ENCODE measurements at places on chromosomes 11 and 22.

DNA sequence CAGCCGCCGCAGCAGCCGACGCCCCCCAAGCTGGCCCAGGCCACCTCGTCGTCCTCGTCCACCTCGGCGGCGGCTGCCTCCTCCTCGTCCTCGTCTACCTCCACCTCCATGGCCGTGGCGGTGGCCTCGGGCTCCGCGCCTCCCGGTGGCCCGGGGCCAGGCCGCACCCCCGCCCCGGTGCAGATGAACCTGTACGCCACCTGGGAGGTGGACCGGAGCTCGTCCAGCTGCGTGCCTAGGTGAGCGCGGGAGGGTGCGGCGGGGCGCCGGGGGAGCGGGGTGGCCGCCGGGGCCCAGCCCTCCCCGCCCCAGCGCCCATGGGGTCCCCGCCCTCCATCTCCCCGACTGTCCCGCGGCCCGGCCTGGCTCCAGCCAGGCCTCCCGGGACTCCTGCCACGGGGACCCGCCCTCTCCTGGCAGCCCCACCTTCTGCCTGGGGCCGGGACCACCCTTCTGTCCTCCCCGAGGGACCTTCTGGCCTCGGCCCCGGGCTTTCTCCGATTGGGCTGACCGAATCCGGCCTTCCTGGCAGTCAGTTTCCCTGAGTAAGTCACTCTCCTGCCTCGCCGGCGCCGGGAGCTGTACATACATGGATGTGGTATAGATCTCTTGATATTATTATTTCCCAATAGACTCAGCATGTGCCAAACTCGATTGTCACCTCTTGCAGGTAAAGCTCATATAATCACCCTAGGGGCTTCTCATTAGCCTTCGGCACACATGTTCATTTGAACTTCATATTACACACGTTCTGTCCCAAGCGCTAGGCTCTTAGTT lies 720 bp downstream of the PACS1 start:
- DNase-seq = no peak

GRCh38 chr11:8230178-8230859 lies 33.4 kb downstream of the LMO1 start:
- no peak for DNase-seq

- no peak for DNase-seq
Observed at GRCh38 chr11:66345316-66345649, 379 bp upstream of the BRMS1 start.

GRCh38 chr11:121563003-121563402 lies 110.2 kb upstream of the SORL1-AS1 start:
- no peak for DNase-seq

- DNase-seq = no peak
Observed at GRCh38 chr22:20130319-20130718, 1.3 kb upstream of the ZDHHC8 start.

- no peak for DNase-seq
Observed at GRCh38 chr11:72326151-72326848, 82.3 kb upstream of the PHOX2A start.

DNA sequence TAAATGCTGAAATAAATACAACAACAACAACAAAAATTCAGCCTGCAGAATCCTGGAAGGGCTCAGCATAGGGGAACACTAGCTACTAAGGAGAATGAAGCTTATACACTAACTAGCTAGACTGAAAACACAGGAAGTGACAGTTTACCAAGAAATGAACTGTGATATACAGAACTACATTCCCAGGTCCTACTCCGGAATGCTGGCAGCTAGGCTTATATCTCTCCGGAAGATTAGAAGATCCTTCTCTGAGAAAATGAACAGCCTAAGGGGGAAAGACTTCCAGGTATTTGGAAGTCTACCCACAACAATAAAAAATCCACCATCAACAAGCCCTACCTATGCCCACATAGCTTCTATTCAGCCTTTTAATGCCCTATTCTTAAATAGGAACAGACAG lies 31.0 kb downstream of the CCDC34 start:
- no peak for DNase-seq

- DNase-seq = no peak
Observed at GRCh38 chr22:32882360-32882755, 80.9 kb downstream of the TIMP3 start.

- DNase-seq = no peak
Observed at GRCh38 chr22:34784056-34784455, 281.9 kb upstream of the ISX start.

DNA sequence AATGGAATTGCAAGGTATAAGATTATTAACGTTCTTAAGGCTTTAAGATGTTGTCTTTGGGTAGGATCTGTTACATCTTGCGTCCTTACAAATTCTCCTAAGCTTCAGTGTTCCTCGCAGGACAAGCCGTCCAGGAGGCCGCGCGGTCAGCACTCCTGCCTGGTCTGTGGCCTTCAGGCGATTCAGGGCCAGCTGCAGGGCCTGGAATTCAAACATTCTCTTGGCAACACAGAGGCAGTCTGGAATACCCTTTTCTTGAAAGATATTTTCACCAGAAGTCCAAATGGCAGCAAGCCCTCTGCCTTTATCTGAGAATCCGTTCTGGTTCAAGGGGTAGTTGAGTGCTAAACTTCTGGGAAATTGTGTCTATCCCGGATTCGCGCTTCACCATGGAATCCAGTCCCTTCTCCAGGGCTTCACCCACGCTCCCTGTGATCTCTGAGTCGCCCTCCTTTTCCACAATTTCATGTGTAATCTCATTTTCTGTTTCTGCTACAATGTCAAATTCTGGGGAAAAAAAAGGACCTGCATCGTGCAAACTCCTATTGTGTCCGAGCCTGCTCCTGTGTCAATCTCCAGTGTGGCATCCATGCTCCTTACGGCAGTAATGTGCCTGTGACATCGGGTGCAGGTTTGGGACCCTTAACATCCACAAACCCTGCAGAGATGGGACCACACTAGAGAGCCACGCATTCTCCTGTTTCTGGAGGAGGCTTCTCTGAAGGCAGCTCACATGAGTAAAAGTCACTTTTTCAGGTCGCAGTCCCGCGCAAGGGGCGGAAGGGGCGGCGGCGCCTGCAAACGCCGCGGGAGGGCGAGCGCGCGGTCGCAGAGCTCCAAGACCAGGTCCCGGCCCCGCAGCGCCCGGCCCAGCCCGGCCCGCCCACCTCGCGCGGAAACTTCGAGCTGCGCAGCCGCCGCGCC lies 25.4 kb upstream of the SORL1 start:
- peak; percentile 57 for DNase-seq

GRCh38 chr11:67369801-67370284 lies 3.6 kb downstream of the CLCF1 start:
- no peak for DNase-seq

DNA sequence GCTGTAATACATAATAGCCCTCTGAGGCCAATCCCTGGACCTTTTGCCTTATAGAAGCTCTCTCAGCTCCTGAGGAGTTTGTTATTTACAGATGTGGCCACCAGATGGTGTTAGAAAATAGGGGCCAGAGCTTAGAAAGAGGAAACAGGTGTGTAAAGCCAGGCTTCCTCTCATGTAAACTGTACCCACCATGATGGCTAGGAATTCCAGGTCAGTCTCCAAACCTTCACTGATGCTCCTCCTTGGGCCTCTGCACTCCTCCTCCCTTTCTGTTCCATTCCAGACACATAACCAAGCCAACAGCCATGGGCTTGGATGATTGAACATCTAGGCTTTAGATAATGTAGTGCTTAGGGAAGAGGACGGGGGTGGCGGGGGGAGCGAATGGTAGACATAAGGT lies 39.7 kb downstream of the USP35 start:
- peak; percentile 74 for DNase-seq

- no peak for DNase-seq
Observed at GRCh38 chr22:46735747-46736608, 2.1 kb downstream of the CERK start.

DNA sequence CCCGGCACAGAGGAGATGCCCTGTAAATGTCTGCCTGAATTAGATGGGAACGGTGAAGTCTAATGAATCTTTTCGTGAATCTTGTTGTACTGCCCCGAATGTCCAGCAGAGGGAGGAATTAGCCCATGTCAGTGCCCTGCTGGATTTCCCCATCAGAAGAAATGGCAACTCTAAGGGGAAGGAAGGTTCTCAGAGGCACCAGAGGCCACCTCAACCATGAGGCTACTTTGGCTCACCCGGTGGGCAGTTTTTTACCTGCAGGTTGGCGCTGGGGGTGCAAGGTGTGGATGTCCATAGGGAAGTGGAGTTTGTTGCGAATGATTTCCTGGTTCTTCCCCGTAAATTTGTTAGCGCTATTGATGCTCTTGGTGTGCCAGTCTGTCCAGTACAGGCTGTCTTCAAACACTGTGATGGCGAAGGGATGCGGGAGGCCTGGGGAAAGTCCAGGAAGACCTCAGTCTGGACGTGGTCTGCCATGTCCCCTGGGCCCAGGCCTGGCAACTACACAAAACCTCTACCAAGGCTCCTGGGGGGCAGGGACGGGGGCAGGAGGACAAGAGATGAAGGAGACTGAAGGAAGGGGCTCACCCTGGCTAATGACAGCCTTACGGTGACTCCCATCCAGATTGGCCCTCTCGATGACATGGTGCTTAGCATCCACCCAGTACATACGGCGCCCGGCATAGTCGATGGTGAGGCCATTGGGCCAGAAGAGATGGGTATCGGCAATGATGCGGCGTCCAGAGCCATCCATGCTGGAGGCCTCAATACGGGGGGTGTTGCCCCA lies 28.5 kb downstream of the LRP4 start:
- peak; percentile 57 for DNase-seq

GRCh38 chr11:93840981-93841380 lies 9.4 kb downstream of the VSTM5 start:
- no peak for DNase-seq

DNA sequence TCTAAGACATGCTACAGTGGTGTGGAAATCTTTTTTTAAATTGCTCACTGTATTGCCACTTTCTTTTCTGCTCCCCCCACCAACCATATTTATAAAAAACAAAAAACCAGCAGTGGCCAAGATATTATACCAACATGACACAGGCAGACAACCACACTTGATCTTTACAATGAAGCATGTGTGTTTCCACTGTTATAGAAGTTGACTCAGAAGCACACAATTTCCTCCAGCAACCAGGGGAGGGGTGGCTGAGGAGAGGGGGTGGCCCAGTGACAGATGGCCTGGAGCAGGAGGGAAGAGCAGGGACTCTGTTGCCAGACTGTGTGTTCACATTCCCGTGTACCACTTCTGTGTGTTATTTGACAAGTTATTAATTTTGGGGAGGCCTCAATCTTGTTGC lies 14.8 kb downstream of the CD59 start:
- no peak for DNase-seq

- no peak for DNase-seq
Observed at GRCh38 chr22:36227806-36228205, 11.5 kb downstream of the APOL2 start.

DNA sequence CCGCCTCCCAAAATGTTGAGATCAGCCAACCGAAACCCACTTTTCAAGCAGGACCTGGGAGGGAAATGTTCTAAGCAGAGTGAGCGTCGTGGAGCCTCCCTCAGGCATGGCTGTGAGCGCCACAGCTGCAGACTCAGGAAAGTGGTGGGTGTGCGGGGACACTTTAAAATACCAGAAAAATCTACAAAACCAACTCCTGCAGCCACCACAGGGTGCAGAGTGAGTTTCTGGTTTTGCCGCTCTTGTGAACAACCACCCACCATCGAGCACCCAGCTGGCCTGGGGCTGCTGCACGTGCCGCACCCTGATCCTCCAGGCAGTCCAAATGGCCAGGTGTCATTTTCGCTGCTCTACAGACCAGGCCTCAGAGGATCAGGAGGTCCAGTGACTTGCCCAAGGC lies 46.9 kb downstream of the CELSR1 start:
- no peak for DNase-seq

DNA sequence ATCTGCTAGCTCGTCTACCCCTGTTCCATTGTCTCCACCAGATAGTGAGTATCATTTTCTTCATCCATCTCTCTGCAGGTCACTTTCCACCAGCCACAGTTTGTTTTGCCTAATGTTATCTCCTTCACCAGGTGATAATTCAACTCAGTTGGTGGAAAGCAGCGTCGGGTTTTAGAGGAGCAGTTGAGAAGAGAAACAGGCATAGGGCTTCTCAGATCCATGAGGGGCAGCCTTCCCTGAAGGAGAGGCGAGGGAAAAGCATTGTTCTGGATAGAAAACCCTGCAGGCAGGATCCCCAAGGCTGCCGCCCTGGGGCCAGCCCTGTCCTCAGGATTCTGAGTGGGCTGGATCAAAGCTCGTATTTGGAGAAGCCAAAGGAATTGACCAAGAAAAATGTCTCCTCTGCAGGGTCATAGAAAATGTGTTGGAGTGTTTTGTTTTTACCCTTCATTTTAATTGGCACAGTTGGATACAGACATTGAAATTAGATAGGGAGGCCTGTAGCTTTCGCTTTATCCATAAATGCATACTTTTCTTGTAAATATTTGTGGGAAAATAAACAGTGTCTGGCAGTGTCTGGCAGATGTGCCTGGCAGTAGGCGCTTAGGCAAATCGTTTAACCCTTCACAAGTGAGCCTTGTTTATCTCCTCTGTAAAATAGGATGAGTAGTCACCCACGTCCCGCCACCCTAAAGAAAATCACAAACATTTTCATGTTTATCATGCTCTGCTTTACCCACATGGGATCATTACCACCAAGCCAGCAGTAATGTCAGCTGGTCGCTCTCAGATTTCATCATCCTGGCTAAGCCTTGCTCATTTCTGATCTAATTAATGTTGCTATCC lies 73.4 kb upstream of the TTC12 start:
- DNase-seq = no peak

GRCh38 chr11:105612771-105613170 lies 2.9 kb downstream of the GRIA4 start:
- DNase-seq = no peak

DNA sequence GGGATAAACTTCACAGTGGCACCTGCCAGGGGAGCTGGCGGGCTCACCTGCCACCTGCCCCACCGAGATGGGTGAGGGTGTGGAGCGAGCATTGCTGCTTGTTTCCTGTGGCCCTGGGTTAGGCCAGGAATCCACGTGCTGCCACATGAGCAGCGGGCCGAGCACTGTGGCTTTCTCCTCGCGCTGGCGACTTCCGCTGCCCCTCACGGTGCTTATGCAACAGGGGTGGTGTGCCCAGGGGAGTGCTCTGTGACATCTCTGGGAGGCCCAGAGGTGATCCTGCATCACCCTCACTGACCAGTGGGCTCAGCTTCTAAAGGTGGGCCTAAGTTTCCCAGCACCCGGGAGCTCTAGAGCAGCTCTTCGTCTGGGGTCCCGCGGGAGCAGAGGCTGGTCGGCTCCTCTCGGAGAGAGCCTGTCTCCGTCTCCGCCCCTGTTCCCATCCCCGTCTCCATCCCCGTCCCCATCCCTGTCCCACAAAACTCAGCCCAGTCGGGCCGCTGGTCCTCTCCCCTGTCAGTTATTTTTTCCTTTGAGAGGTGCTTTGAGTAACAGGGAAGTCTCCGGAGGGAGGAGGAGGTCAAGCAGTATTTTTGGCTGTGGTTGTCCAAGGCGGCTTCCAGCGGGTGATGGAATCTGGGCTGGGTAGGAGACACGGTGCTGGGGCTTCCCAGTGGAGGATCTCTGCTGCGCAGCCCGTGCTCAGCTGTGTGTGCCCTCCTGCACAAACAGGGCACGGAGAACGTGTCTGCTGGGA lies 42.5 kb downstream of the AP2A2 start:
- no peak for DNase-seq

GRCh38 chr11:93054279-93054678 lies 84.8 kb downstream of the MTNR1B start:
- no peak for DNase-seq

GRCh38 chr11:115623021-115623451 lies 118.8 kb upstream of the CADM1 start:
- no peak for DNase-seq

GRCh38 chr11:44879432-44879831 lies 71.3 kb downstream of the TP53I11 start:
- DNase-seq = no peak

GRCh38 chr11:34239465-34240149 lies 118.2 kb downstream of the ABTB2 start:
- no peak for DNase-seq

All from NCI-H774 (cell line).